ENCODE measurements at places on chromosomes 1 and 21.
A peak's percentile ranks its signal among the peaks of the same experiment; 100 is the strongest.

- no peak for DNase-seq
Observed at GRCh38 chr1:240199758-240200645, 108.3 kb downstream of the FMN2 start.

- DNase-seq: peak; percentile 7
Observed at GRCh38 chr1:214332946-214333798, 52.2 kb downstream of the SMYD2 start.

DNA sequence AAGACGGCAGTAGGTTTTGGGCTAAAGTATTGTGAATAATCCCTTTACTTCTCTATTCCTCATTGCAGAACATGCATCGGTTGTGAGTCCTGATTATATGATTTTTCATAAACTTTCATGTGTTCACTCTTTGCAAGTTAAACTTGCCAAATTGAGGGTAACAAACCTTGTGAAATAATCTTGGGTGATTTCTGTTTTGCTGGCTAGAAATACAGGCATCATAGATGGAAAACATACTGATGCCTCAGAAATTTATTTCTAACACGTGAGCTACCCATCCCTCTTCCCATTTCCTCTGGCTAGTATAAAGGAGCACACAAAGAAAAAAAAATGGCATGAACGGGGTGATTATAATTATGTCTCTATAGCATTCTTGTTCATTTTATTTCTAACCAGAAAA, 39.6 kb downstream of the RGS5 start:
- peak; percentile 83 for DNase-seq

DNA sequence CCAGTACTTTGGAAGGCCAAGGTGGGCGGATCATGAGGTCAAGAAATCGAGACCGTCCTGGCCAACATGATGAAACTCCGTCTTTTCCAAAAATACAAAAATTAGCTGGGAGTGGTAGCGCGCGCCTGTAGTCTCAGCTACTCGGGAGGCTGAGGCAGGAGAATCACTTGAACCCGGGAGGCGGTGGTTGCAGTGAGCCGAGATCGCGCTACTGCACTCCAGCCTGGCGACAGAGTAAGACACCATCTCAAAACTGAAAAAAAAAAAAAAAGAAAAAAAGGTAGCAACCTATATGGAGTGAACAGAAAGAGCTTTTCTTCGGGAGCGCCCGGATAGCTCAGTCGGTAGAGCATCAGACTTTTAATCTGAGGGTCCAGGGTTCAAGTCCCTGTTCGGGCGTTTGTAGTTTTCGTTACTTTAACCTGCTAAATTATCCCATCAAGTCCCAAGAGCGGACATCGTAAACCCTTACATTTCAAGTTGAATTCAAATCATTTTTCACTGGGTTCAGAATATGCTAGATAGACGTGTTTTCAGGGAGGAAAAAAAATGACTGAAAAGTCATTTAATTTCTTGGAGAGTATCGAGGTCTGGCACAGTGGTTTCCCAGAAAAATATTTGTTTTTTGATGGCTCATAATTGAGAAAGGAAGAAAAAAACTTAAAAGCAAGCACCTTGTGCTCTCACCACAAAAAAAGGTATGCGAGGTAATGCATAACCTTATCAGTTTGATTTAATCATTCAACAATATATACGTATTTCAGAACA, 9.8 kb upstream of the MDM4 start:
- DNase-seq: peak; percentile 92

- DNase-seq: no peak
Observed at GRCh38 chr1:230609208-230609607, 33.1 kb upstream of the COG2 start.

- DNase-seq: no peak
Observed at GRCh38 chr1:85846706-85847105, 138.5 kb upstream of the ZNHIT6 start.

GRCh38 chr1:229046251-229046853, 224.6 kb upstream of the RAB4A start:
- no peak for DNase-seq

DNA sequence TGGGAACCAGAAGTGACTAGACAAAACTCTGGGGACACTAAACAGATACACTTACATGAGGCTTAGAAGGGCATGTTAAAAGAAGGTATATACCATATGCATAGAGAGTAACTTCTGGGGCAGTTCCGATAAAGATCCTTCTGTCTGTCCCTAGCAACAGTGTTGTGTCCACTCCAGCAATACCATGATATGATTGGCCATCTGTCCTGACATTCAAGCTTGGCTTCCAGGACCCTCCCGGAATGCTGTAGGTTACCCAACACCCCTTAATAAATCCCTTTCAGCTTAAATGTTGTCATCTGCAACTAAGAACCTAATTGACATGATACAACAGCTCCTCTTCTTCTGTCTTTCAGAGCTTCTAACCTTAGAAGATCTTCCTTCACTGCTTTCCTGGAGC, 307.7 kb downstream of the OMA1 start:
- DNase-seq: no peak

- DNase-seq: peak; percentile 40
Observed at GRCh38 chr1:208158640-208159554, 85.3 kb downstream of the PLXNA2 start.

GRCh38 chr1:216612291-216612690, 110.9 kb downstream of the ESRRG start:
- DNase-seq: no peak

GRCh38 chr21:45929449-45929848, 52.1 kb upstream of the COL6A1 start:
- DNase-seq: no peak

GRCh38 chr1:10575616-10576015, 100.9 kb downstream of the PEX14 start:
- DNase-seq: no peak

DNA sequence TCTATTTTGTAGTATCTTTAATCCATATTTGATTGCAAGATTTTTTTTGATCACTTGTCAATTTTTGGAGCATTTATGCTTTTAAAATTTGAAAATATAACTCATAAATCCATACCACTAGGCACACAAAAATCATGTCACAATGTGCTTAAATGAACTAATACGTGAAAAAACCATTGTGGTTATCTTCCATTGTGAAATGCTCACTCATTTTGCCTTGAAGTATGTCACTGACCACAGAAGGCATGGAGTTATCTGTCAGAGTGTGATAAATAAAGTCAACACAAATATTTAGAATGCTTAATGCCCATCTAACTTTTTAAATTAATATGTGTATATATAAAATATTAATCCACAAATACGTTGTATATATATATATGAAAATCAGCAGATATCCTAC, 347.2 kb downstream of the PTPRC start:
- DNase-seq: no peak

GRCh38 chr1:159936273-159936904, 9.0 kb downstream of the IGSF9 start:
- peak; percentile 28 for DNase-seq

DNA sequence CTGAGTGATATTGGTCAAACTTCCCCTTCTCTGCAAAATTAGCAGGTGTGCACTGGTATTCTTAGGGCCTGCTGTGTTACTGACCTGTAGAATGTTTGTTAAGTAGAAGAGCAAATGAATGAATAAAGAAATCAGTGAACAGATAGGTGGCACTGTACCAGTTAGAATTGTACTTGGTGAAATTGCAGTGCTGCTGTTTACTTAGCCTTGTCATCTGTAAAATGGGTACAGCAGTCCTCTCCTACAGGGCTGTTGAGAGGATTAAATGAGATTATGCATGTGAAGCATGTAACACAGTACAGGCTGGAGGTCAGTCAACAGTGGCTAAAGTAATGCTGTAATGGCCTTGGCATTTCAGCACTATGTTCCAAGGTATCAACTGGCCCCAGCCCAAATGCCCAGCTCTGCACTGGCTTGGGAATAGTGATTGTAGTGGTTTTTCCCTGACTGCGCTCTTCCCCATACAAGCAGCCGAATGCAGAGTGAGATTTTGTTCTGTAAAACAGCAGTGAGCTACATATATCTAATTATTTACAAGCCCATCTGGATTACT, 10.5 kb downstream of the VANGL1 start:
- DNase-seq: no peak

DNA sequence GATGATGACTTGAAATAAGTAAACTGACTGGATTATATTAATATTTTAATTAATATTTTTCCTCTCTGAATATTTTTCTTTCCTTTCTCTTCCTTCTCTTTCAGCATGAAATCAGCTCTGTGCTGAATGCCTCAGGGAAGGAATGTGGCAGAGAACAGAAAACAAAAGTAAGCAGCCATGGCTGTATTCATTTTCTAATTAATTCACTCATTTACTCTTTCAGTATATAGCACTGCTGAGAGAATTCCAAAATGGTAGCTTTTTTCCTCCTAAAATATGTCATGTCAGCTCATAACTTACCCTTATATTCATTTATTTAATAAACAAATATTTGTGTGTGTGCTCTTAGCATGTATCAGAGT, 522.5 kb downstream of the PTPRC start:
- no peak for DNase-seq

DNA sequence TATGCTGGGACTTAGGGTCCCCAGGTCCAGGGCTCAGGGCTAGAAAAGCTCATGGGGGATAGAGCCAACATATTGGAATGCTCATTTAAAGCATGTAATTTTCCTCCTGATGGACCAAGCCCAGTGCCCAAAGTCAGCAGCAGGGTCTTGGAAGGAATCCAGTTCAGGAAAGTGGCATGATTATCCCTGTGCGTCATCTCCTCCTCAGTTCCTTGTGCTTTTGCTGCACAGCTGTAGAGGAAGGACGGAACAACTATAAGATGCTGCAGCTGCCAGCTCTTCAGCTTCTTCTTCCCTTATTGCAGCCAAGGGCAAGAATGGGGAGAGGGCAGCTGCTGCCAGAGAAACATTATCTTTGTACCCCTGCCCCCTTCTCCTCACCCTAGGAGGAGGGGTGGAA, 58.4 kb downstream of the OVGP1 start:
- no peak for DNase-seq

GRCh38 chr1:193241132-193241827, 54.9 kb upstream of the B3GALT2 start:
- no peak for DNase-seq

GRCh38 chr1:169261884-169262283, 105.7 kb downstream of the NME7 start:
- no peak for DNase-seq

- DNase-seq: no peak
Observed at GRCh38 chr1:104341944-104342343, 592.2 kb downstream of the AMY1C start.

- no peak for DNase-seq
Observed at GRCh38 chr1:47593013-47593568, 155.2 kb downstream of the FOXD2 start.

- DNase-seq: peak; percentile 63
Observed at GRCh38 chr1:52127181-52128180, 14.4 kb upstream of the ZFYVE9 start.

- no peak for DNase-seq
Observed at GRCh38 chr21:25490742-25491141, 116.5 kb downstream of the MRPL39 start.

DNA sequence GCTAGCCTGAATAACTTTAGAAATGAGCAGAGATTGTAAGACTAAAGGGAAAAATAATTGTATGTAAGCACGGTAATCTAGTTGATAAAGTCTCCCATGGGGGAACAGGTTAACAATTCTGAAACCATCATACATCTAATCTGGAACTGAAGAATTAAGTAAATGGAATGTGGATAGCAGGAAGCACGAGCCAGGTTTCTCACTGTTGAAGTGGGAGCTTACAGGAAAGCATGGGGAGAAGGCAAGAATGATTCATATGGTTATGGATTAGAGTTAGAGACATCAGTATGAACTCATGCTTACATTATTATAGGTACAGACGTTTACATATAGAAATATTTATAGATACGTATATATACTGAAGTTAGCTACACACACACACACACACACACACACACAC, 83.0 kb downstream of the LEPR start:
- no peak for DNase-seq

All from NCI-H146 (cell line).